ENCODE measurements at places on chromosomes 16 and 17.

- DNase-seq = no peak
Observed at GRCh38 chr16:13702614-13703013, 217.3 kb upstream of the ERCC4 start.

DNA sequence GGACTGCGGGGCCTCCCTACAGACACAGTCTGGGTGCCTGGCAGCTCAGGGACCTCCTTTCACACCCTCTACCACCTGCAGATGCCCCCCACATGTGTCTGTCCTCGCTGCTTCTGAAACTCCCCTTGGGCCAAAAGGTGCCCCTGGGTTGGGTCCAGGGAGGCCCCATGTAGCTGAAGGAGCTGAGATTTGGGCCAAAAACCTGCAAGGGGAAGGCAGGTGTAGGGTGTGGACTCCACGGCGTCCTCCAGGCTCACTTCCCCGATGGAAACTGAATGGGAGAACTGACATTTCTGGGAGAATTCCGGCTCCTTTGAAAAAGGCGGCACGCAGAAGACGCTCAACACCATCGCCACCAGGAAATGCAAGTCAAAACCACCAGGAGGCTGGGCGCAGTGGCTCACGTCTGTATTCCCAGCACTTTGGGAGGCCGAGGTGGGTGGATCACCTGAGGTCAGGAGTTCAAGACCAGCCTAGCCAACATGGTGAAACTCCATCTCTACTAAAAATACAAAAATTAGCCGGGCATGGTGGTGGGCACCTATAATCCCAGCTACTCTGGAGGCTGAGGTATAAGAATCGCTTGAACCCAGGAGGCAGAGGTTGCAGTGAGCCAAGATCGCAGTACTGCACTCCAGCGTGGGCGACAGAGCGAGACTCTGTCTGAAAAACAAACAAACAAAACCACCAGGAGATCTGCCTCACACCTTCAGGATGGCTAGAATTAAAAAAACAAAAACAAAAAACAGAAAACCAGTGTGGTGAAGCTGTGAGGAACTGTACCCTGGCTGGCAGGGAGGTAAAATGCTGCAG is 13.2 kb upstream of the BAIAP2 start:
- DNase-seq = no peak

GRCh38 chr17:17391668-17392370 is 85.0 kb upstream of the MED9 start:
- no peak for DNase-seq

DNA sequence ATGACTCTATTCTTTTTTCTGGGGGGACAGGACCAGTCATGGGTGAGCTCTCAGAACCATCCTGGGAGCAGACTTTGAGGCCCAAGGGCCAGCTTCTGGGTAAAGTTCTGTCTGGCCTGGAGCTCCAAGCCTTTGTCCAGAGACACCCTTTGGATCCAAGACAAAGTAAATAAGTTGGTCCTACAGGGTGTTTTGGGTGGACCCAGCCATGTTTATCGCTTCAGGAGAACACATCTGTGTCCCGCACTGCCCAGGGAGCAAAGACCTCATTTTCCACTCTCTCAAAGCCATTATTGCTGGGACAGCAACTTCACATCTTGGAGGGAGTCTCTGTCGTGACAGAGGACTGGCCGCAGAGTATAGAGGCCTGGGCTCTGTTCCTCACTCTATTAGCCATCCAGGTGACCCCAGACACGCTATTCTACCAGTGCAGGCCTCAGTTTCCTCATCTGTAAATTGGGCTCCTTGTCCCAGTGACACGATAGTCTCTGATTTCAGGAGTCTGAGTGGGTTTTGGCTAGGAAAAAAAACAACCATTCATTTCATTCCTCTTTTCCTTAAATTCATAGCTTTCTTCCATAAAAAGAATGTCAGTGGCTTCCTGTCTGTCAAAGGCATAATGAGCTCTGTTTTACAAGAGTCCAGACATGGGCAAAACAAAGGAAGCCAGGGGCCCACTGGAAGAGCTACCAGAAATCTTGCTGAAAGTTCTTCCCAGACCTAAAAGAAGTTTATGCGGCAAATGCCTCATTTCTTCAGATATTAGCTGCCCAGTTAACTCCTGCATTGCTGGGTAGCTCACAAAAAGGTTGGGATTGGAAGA is 62.4 kb downstream of the PECAM1 start:
- no peak for DNase-seq

All from NCI-H2107 (cell line).